Stimulated activated CD8-positive, alpha-beta memory T cell treated with anti-CD3 and anti-CD28 coated beads, Interleukin-2, amount 100 ng/mL, for 1 hour (primary cell): ENCODE measurements at places on chromosomes 7 and 10.

DNA sequence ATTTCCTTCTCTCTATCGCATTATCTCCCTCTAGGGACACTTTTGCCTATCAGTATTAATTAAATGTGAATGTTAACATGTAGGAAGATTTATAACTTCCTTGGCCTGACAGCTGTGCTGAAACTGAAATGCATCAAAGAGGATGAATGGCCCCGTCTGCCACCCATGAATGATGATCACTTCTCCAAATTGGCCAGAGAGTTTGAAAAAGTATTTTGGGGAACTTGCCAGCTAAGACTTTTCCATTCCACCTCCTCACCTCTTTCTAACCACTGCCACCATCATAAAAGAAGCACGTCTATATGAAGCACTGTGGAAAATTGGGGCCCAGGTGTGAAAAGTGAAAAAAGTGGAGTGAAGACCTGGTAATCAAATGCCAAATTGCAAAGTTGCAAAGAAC lies 25.4 kb upstream of the ST8SIA6 start:
- no peak for DNase-seq

DNA sequence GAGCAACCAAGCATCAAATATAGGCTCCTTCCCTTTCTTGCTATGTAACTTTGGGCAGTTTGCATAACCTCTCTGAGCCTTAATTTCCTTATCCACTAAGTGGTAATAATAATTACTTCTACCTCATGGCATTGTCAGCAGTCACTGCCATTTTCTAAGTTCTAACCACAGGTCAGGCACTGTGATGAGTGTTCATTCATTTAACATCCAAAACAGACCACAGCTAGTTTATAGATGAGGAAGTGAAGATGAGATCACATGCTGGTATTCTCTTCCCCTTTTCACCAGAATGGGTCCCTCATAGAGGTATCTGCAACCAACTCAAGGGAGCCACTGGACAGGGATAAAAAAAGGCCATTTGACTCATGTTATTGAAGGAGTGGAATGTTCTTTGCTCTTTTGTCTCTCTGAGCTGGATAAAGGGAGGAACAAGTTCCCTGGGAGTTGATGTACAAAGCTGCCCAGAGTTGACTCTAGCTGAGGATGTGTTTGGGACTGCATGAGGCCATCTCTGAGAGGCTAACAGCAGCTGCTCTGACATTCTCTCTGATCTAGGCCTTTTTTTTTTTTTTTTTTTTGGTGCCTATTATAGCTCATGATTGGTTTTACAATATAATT lies 65.0 kb downstream of the DNAJC12 start:
- no peak for DNase-seq

GRCh38 chr7:38756521-38756920 lies 125.3 kb upstream of the AMPH start:
- DNase-seq: no peak

DNA sequence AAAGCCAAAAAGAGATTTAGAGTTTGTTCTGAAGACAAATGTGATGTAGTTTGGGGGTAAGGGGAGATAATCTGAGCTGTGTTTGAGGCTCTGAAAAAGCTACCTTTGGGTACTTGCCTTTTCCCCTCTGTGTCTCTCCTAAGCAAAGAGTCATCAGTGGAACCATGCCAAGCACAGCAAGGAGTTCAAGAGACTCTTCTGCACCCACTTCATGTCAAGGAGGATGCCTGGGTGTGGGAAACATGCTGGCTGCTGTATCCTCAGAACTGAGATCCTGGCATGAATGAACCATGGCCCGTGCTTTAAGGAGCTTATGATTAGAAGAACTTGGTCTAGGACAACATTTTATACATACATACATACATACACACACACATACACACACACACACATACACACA lies 142.9 kb downstream of the NOC3L start:
- no peak for DNase-seq

- DNase-seq: no peak
Observed at GRCh38 chr10:72509941-72510340, 115.9 kb downstream of the MICU1 start.

DNA sequence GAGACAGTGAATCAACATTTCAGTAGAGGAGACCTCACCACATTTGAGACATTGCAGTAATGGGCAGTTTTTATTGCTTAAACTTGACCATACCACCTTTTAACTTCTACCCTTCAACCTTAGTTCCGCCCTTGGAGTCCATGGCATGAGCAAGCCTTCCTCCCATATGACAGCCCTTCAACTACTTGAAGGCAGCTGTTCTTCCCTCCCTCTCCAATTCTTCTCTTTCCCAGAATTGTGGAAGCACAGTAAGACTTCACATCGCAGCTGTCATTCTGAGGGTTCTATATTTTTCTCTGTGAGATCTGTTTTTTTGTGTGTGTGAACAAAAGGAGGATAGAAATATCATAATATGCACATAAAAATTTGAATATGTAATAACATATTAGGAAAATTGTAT lies 2.2 kb upstream of the TSPAN12 start:
- DNase-seq: no peak

GRCh38 chr7:110010359-110010758 lies 1080.6 kb upstream of the LRRN3 start:
- DNase-seq: no peak

DNA sequence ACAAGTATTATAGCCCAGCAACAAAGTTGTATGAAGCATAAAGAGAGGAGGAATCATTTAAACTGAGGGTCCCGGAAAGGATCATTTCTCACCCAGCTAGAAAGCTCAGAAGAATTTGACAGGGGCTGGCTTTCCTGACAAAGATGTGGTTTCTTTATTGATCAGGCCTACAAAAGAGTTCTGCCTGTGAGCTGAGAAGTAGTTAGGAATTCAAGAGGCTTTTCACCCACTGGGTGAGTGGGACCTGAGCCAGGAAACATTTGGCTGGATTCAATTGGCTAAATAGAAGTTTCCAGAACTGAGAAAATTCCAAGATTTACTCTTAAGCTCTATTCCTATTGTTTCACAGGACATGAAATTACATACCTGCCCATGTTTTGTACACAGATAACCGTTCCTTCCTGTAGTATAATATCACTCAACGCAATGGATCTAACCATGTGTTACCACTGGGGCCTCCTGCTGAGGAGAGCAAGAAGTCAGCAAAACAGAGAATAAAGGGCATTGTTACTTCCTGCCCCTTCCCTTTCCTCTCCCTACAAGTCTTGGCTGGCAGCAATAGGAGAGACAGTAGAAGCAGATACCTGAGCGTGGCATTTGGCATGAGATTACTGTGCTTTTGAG lies 53.9 kb upstream of the PAPSS2 start:
- DNase-seq: no peak

DNA sequence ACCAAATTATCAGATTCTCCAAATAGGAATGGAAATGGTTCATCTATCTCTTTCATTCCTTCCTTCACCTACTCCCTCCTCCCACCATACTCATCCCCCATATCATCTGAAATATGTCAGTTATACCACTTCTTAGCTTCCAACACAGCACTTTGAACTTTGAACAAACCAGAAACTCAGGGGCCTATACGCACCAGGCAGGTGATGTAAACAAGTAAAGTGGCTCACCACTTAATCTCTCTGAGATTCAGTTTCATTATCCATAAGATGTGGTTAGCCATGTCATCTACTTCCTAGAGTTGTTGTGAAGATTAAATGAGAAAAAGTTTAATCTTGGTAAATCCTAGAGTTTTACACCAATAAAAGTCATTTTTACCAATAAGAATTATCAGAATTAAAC lies 65.9 kb upstream of the LRRN3 start:
- DNase-seq: no peak

DNA sequence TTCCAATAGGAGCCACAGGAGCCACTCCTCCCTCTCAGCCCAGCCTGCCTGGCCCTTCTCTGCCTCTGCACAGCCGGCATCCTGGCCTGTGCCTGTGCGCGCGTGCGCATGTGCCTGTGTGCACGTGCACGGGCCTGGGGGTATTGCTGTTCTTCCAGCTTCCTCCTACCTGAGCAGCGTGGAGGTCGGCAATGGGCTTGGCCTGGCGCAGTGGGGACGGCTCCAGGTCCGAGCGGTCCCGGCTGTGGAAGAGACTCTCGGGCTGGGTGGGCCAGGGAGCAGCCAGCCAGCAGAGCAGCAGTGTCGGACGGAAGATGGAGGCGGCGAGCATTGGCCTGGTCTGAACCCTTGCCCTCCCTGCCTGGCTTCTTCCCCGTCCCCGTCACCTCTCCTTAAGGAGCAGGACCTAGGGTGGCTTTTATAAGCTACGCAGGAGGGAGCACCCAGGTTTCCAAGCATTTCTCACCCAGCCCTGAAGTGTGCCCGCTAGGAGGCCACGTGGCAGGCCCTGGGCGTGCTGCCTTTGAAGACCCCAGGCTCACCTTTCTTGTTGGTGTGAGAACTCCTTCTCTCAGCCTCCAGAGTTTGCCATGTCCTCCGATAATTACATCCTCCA lies at the start of gene MMP21:
MMP21 (minus strand) TSS at position 331 of the 616 bp plus-strand sequence; CDS start at position 331, 0 bp downstream.
- no peak for DNase-seq

DNA sequence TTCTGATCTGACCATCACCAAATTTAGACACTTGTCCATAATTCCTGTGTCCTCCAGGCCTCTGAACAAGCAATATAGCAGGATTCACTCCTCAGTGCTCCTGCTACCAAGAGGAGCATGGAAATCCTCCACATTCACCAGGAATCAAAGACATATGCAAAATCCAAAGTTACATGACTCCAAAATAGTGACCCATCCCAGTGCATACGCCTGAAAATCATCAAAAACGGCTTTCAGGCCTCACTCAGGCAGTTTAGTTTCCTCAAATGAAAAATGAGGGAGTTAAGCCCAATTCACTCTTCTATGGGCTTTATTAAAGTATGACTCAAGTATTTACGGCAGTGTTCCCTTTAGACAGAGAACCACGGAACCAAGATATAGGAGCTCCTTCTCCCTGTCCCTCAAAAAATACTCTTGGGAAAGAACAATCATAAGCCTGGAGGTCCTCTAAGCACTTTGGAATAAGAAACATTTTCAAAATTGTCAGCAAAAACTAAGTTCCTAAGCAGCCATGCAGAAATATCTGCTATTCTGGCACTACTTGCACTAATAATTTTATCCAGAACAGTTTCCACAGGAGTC lies 240.7 kb downstream of the PARD3 start:
- DNase-seq: no peak

DNA sequence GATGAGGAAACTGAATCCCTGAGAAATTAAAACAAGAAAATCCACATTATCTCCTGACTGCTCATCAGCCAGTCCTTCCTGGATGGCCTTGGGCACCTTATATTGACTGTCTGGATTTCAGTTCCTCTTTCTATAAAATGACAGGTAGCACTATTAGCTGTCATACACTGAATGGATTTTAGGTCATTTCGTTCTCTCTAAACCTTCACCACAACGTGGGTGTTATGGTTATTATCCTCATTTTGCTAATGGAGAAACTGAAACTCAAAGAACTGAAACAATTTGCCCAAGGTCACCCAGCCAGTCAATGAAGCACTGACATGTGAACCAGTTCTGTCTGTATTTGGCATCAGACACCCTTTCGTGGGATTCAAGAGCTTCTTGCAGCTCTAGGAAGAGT lies 193.8 kb downstream of the CYP26A1 start:
- no peak for DNase-seq

DNA sequence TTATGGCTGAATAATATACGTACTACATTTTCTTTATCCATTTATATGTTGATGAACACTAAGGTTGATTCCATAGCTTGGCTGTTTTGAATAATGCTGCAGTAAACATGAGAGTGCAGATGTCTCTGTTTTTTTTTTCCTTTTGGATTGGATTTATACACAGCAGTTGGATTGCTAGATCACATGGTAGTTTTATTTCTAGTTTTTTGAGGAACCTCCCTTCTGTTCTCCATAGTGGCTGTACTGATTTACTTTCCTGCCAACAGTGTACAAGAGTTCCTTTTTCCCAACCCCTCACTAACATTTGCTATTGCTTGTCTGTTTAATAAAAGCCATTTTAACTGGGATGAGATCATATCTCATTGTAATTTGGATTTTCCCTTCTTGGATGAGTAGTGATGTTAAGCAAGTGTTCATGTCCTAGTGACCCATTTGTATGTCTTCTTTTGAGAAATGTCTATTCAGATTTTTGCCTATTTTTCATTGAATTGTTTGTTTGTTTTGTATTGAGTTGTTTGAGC lies 36.0 kb downstream of the ABCA13 start:
- DNase-seq: no peak

DNA sequence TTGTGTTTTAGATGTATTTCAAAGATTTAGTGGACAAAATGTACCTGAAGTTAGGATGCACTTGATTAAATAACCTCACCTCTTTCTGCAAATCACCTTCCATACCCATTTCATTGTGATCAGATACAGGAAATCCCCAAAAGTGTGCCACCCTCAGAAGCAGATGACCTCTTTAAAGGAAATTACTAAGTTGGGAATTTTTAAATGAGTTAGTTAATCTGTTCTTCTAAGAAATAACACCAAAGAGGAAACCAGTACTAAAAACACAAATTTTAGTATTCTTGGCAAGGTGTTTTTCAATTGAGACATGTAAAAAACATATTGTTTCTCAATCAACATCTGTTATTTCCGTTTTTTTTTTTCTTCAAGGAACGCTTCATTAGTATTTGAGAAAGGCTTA lies 4.6 kb upstream of the SEMA3A start:
- no peak for DNase-seq

DNA sequence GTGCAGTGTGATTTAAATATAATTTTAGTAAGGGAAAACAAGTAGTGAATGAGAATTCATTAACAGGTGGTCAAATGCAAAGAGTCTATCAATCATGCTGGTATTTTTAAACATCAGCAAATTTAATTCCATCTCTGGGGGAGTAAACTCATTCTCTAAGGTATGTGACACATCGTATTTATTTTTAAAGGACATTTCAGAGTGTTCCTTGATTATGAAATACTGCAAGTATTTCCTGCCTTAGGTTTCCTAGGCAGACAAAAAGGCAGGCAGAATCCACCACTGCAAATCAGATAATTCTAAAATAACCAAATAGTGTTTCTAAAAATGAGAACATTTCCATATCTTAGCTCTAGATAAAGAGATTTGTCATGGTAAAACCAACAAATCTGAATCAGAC lies 193.8 kb downstream of the LRRTM3 start:
- DNase-seq: no peak

DNA sequence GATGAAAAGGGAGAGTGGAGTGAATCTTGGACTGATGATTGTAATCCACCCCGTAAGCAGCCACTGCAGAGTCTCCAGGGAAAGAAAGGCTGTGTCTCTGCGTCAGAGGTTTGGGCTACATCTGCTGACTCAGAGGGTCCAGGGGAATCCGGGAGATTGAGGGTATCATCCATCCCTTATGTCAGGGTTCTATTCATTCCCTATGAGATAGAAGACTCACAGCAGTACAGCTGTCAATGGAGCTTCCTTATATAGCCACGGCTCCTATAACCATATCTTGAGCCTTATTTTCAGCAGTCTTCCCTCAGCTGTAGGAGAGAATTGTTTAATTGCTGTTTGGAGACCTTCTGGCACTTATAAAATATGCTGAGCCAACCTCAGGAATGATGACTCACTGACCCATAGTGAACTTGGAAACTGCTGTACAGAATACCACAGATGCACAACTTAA lies 558.2 kb upstream of the PFKP start:
- DNase-seq: no peak

DNA sequence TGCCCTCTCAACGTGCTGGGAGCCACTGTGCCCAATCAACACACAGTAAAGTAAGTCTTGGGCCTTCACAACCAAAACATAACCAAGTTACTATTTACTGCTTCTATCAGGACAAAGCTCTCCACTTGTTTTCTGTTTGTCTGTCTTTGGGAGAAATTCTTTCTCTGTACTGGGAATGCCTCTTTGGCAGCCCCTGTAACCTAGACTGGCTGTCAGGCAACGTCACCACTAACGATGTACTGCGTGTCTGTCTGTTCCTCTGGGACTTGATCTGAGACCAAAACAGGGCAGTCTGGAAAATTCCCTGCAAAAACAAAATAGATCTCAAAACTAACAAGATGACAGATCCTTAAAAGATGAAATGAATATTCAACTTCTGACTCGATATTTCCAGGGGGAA lies 113.0 kb downstream of the SMURF1 start:
- no peak for DNase-seq

GRCh38 chr10:104336821-104337467 lies 1.3 kb downstream of the ITPRIP start:
- DNase-seq: no peak
